ENCODE measurements at places on chromosomes 4 and X. TPM values are rescaled to one million over a fixed set of nuclear protein-coding genes. Genes with fewer than 3 reads are reported as not detected.

DNA sequence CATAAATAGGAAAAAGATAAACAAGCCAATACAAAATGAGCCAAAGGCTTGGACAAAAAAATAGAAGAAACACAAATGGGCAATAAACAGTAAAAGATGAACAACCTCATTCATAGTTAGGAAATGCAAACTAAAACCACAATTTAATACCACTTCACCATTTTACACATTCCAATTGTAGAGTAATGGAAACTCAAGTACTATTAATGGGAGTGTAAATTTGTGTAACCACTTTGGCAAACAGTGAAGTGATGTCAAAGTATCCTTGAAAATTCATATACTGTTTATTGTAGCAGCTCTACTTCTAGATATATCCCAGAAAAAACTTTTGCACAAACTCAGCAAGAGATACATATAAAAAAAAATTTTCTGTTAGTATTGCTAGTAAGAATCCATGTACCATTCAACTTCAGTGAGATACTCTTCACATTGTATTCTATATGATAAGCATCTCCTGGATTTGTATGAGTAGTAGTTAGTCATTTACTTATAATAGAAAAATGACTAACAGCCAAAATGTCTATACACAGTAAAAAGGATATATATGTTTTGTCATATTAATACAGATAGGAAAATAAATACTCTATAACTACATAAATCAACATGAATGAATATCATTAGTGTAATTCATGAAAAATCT, 229.8 kb downstream of the DKK2 start:
- no peak overlapping the region for H3K4me3 ChIP-seq
- no peaks in the 10 kb centered on the region for H3K4me1 ChIP-seq
- H3K36me3 ChIP-seq, result no peaks in the 10 kb centered on the region
- DNase-seq, result no peak
- H3K27me3 ChIP-seq, result no peaks in the 10 kb centered on the region

DNA sequence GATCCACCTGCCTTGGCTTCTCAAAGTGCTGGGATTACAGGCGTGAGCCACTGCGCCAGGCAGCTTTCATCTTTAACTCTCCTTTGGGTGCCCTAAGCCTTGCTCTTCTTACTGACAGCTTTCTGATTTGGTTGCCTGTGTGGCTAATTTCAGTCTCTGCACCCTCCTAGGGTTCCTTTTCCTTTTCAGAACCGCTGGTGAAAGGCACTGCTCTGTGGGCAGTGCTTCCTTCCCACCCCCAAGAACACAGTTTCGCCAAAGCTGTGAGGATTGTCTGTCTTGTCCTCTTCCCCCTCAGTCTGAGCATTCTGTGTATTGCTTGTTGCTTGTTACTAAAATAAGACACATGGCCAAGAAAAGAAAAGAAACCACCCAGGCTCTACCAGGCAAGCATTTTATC, 101.4 kb upstream of the FRMPD3 start:
- no peak for DNase-seq
- H3K36me3 ChIP-seq, result no peaks in the 10 kb centered on the region
- no peaks in the 10 kb centered on the region for H3K4me1 ChIP-seq

DNA sequence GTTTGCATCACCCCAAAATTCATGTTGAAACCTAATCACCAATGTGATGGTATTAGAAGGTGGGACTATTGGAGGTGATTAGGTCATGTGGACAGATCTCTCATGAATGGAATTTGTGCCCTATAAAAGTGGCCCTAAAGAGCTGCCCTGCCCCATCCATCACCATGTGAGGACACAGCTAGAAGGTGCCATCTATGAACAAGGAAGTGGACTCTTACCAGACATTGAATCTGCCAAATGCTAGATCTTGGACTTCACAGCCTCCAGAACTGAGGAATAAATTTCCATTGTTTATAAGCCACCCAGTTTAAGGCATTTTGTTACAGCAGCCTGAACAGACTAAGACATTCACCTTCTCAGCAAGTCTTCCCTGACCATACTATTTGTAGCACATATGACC, 7.5 kb downstream of the PLA2G12A start:
- no peak for DNase-seq
- H3K4me3 ChIP-seq, result no peak overlapping the region

DNA sequence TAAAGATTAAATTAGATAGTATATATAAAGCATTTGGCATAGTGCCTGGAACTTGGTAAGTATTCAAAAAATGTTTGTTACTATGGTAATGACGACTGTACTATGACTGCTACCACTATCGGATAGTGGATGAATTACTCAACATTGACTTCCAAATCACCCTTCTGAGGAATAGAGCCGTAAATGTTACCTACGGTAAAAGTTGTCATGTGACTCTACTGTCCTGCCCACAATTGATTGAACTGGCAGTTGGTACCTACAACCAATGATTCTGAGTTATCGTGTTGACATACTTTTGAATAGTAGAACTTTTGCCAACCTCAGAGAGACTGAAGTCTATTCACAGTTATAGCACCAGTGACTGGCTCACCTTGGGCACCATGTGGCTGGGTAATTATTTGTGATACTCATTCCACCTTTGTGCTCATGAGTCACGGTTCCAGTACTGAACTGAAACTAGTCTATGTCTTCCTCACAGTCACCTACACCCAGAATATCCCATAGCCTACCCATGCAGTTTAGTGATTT, 185.5 kb upstream of the PITX2 start:
- no peaks in the 10 kb centered on the region for H3K4me1 ChIP-seq
- H3K36me3 ChIP-seq, result no peaks in the 10 kb centered on the region
- no peak overlapping the region for H3K4me3 ChIP-seq
- DNase-seq, result no peak

- DNase-seq, result no peak
- H3K4me3 ChIP-seq, result no peak overlapping the region
- no peaks in the 10 kb centered on the region for H3K36me3 ChIP-seq
- no peaks in the 10 kb centered on the region for H3K4me1 ChIP-seq
- no peak overlapping the region for H3K27ac ChIP-seq
Measured at GRCh38 chr4:81963015-81963762, 410.6 kb downstream of the HNRNPD start.

- H3K4me3 ChIP-seq, result no peak overlapping the region
- H3K27ac ChIP-seq, result no peak overlapping the region
- no peaks in the 10 kb centered on the region for H3K4me1 ChIP-seq
- no peaks in the 10 kb centered on the region for H3K36me3 ChIP-seq
- DNase-seq, result no peak
- H3K27me3 ChIP-seq, result no peaks in the 10 kb centered on the region
Measured at GRCh38 chrX:67922966-67923365, 379.1 kb downstream of the AR start.

DNA sequence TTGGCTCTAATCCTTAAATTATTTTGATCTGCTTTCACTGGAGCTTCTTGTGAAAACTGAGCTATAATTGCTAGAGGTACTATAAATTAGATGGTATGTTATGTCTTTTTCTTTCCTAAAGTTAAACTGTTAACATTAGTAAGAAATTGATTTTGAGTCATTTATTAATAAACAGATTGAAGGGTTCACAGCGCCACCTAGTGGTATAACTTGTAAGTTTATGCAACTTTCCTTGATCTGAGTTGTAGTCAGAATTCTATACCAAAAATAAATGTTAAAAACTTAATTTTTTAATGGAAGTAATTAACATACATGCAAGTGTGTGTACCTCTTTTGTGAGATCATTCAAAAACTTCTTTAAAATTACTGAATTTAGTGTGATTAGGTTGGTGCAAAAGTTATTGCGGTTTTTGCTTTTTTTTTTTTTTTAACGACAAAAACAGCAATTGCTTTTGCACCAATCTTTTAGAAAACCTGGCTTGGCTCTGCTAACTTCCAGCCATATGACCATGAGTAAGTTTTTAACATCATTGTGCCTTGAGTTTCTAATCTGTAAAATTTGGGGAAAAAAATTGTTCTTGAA, 151.5 kb downstream of the CENPC start:
- DNase-seq, result peak; percentile 66
- no peaks in the 10 kb centered on the region for H3K27me3 ChIP-seq
- no peak overlapping the region for H3K4me3 ChIP-seq
- H3K27ac ChIP-seq, result no peak overlapping the region
- H3K4me1 ChIP-seq, result no peaks in the 10 kb centered on the region
- no peaks in the 10 kb centered on the region for H3K36me3 ChIP-seq

DNA sequence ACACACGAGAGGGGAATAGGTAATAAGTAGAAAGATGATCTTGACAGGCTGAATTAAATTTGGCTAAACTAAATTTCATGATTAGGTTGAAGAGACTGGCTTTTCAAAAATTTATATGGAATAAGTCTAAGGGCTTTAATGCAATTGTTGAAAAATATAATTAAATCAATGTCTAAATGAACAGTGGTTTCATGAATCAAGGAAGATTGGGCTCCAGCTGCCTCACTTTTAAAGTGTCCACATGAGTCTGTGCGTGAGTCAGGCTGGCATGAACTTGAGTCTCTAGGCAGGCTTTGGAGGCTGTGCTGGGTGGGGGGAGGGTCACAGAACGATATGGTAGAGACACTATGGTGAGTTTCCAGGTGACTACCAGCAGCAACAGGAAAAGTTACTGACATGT, 111.9 kb downstream of the SORBS2 start:
- H3K4me1 ChIP-seq, result no peaks in the 10 kb centered on the region
- H3K36me3 ChIP-seq, result no peaks in the 10 kb centered on the region
- no peak for DNase-seq
- no peak overlapping the region for H3K4me3 ChIP-seq
- no peaks in the 10 kb centered on the region for H3K27me3 ChIP-seq

DNA sequence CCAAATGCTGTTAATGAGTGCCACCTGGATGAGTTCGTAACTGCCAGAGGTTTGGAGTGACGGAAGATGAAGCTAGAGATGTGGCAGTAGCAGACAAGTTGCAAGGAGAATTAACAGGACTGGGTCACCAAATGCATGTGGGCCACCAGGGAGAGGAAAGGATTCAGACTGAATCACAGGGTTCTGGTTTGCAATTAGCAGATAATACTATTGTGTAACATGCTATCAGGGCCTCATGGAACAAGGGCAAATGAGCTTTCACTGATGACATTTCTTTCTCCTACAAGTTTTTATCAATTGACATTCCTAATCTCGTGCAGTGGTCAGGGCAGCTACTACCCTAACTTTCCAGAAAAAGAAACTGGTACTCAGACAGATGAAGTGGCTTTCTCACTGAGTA, 21.4 kb downstream of the GAB3 start:
- DNase-seq, result no peak
- no peaks in the 10 kb centered on the region for H3K36me3 ChIP-seq
- H3K4me1 ChIP-seq, result peaks cover 78% of the 10 kb centered on the region
- H3K4me3 ChIP-seq, result no peak overlapping the region
- no peaks in the 10 kb centered on the region for H3K27me3 ChIP-seq
- peak overlapping the region; percentile 92 for H3K27ac ChIP-seq

DNA sequence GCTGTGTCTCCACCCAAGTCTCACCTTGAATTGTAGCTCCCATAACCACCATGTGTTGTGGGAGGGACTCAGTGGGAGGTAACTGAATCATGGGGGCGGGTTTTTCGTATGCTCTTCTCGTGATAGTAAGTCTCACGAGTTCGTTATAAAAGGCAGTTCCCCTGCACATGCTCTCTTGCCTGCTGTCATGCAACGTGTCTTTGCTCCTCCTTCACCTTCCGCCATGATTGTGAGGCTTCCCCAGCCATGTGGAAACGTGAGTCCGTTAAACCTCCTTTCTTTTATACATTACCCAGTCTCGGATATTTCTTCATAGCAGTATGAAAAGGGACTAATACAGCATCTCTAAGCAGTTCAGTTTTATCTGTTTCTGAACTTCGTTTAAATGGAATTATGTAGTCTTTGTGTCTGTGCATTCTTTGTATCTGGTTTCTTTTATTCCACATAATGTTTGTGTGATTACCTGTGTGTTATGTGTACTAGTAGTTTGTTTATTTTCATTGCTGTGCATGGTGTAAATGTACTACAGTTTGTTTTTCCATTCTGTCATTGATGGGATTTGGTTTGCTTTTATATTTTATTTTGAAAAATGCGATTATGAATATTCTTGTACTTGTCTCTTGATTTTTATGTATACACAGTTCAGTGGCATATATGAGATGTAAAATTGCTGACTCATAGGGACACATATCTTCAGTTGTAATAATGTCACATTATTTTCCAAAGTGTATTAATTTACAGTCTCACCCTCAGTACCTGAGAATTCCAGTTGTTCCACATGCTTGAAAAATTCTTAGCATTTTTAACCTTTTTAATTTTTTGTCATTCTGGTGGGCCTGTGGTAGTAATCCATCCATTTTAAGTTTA, 304.9 kb downstream of the GBA3 start:
- no peaks in the 10 kb centered on the region for H3K27me3 ChIP-seq
- no peaks in the 10 kb centered on the region for H3K36me3 ChIP-seq

The ARAP2 gene
- 270 TPM for total RNA-seq

The CFP gene
- total RNA-seq, result 9.0 TPM

The TAF7L gene
- total RNA-seq, result not detected

The PF4V1 gene
- total RNA-seq, result not detected
